ENCODE measurements at places on chromosomes 7 and 10.

- no peak for DNase-seq
Observed at GRCh38 chr10:54799506-54799905, 1.5 kb downstream of the PCDH15 start.

DNA sequence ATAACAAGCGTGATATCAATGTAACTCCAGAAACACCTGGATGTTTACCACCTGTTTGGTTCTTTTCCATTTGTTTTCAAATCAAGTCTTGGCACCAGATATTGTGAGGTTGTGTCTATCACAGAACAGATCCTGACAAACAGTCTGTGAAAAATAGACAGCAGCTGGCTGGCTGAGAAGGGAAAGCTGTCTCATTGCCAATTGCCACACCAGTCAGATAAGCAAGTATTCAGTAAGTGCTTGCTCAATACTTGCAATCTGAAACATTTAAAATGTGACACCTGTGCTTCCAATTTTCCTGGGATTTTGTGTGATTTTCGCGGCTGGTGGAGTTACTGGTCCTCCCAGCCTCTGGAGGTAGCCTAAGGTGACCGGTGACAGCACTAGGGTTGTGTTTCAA lies 147.9 kb upstream of the MYO3A start:
- no peak for DNase-seq

- DNase-seq: no peak
Observed at GRCh38 chr10:15661574-15661973, 58.1 kb downstream of the ITGA8 start.

GRCh38 chr7:26441002-26441521 lies 149.4 kb downstream of the SNX10 start:
- no peak for DNase-seq

- DNase-seq: no peak
Observed at GRCh38 chr7:127667759-127668530, 16.0 kb downstream of the SND1 start.

- DNase-seq: no peak
Observed at GRCh38 chr10:87935290-87936141, 72.1 kb downstream of the PTEN start.

GRCh38 chr10:92479547-92479946 lies 94.3 kb downstream of the IDE start:
- DNase-seq: no peak

- no peak for DNase-seq
Observed at GRCh38 chr7:28395831-28396230, 16.5 kb upstream of the CREB5 start.

DNA sequence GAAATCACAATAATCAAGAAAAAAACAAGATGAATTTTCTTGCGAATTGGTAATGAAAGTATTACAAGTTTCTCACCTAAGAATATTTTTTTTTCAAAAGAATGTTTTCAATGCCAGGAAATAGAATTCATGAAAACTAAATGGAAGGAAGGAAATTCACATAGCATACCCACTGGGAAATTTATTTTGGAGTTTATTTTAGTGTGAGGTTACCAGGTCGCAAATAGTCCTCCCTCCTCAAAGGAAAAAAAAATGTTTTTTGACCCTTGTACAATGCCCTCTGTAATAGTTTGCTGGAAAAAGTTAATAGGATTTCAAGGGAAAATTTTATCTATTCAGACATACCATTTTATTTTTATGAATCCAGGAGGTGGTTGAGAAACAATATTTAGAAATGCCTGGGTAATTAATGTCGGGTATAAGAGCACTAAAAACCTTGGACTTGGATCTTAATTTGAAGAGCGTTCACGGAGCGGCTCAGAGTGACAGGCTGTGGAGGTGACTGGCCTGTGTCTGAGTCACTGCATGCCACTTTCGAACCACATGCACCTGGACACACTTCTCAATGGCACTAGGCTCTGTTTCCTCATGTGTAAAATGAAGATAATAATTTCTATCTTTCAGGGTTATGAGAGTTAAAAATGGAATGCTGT lies 28.2 kb downstream of the CUBN start:
- no peak for DNase-seq

- DNase-seq: no peak
Observed at GRCh38 chr7:79761876-79762429, 308.5 kb upstream of the MAGI2 start.

- no peak for DNase-seq
Observed at GRCh38 chr10:75062506-75063299, 48.8 kb upstream of the SAMD8 start.

GRCh38 chr7:137760111-137760510 lies 86.7 kb downstream of the DGKI start:
- no peak for DNase-seq

DNA sequence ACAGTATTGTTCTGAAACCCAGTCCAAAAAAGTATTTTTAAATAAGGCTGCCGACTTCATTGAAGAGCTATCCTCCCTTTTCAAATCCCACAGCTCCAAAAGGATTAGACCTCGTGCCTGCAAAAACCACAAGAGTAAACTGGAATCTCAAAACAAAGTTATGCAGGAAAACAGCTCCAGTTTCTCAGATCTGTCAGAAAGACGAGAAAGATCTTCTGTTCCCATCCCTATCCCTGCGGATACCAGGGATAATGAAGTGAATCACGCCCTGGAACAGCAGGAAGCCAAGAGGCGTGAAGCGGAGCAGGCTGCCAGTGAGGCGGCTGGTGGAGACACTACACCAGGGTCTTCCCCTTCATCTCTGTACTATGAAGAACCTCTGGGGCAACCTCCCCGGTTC lies 12.6 kb downstream of the MYPN start:
- no peak for DNase-seq

- no peak for DNase-seq
Observed at GRCh38 chr10:76136961-76137360, 705.5 kb downstream of the LRMDA start.

DNA sequence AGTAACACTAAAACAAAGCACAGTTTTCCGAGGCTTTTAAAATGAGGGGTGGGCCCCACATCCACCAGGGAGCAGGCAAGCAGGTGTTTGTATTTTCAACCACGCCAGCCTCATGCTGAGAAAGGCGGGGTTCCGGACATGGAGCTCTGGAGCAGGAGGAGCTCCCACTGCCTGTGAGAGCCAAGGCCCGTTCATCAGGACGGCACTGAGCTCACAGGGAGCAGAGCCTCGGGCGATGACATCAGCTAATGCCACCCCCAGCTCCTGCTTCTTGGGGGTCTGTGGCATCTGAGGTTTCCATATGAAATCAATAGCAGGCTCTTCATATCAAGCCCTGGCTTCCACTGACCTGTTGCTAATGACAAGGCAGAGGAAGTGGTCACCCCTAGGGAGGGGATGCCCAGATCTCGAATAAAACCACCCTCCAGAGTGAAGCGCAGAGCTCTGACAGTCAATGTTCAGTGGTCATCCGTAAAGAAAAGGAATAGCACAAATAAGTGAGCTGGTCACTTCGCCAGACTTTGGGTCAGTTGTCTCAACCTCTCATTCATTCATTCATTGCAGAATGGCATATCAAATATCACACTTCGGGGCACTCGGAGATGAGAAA lies 89.1 kb downstream of the TNS3 start:
- no peak for DNase-seq

- no peak for DNase-seq
Observed at GRCh38 chr7:79936281-79936983, 198.2 kb upstream of the GNAI1 start.

GRCh38 chr10:132708441-132708840 lies 77.5 kb downstream of the NKX6-2 start:
- DNase-seq: no peak

DNA sequence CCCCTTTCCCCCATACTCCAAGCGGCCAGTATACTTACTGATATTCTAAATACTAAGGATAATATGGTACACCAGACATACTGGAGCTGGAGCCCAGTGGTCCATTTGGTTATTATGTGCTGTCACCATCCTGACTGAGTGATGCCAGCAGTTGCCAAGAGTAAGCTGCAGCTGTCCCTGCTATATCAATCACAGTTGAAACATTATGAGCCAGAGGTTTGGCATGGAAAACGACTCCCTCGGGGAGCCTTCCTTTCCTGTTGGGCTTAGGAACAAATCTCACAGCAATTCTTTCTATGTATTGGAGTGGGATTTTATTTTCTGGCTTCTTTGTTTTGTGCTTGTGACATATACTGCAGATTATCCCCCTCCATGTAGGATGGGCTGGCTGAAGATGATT lies 32.6 kb downstream of the STRIP2 start:
- DNase-seq: no peak
